ENCODE measurements at places on chromosomes 16 and 17.
A peak's percentile ranks its signal among the peaks of the same experiment; 100 is the strongest.

DNA sequence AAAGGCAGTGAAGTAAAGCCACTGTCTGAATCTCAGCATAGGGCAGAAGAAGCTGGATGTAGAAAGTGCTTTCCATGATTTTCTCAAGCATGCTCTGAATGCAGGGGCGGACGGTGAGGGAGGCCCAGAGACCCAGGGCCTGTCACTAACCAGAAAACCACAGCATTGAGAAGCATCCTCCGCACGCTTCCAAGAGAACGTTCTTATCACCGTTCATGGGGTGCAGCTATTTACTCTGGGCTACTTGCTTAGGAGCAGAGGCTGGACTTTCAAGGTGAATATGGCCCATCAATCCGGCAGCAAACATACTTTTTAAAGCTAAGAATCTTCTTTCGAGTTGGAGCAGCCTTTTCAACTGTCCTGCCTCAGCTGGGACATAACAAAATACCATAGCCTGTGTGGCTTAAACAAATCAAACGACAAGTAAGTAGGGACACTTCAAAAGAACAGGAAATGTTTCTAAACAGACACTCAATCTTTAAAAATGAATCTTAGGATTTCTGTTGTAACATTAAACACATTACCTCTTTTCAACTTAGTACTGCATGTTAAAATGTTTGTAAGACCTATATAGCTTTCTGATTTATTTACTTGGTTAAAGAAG is 46.5 kb upstream of the CDRT4 start:
- DNase-seq: no peak

DNA sequence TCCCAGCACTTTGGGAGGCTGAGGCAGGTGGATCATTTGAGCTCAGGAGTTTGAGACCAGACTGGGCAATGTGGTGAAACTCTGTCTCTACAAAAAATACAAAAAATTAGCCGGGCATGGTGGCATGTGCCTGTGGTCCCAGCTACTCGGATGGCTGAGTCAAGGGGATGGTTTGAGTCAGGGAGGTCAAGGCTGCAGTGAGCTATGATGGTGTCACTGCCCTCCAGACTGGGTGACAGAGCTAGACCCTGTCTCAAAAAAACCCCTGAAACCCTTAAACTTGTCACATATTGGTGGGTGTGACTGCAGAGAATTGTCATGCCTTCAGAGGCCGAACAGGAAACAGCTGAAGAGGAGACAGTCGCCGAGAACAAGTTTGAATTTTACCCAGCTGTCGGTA is 13.4 kb downstream of the RPTOR start:
- DNase-seq: no peak

GRCh38 chr17:10036511-10037061 is 131.5 kb upstream of the RCVRN start:
- DNase-seq: peak; percentile 49

DNA sequence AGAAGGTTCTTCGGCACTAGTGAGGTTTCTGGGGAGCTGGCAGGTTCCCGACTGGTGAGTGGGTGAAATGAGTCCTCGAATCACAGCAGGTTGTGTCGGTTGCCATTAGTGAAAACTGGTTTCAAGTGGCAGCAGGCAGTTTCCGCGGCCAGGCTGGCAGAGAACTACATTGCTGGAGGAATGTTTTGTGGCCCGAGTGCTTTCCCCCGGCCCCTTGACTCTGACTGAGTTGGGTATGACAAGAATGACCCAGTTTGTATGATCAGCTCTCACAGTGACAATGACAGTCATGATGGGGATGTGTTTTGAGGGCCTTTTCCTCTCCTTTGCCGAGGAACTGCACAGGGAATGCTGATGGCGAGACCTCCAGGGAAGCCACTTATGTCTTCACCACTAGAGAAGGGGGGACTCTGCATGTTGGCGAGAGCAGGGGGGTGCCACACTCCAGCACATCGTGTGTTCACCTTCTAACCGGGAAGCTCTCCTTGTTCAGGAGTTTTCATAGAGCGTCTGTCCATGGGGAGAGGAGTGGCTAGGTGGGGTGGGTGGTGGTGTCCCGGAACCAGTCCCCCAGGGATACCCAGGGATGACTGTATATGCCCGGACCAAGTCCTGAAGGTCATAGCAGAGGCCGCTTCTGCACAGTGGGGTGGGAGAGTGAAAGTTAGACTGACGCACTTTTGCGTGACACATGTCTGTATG is 206.0 kb upstream of the CHMP6 start:
- DNase-seq: no peak

- no peak for DNase-seq
Measured at GRCh38 chr16:75695708-75696107, 5.6 kb downstream of the DUXB start.

Measured in CD4-positive, alpha-beta T cell treated with Interferon gamma for 1 hour (primary cell).